ENCODE measurements at places on chromosomes 2 and 18.

DNA sequence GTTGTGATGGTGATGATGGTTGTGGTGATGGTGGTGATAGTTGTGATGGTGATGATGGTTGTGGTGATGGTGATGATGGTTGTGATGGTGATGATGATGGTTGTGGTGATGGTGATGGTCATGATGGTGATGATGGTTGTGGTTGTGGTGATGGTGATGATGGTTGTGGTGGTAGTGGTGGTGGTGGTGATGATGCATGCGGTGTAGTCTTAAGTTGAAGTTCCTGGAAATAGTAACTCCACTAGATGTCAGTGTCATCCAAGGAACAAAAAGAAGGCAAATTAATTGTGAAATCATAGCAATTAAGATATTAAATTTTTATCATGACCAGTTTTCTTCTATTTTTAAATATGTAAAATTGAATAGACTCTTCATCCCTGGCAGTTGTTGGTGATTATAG, 309.2 kb downstream of the AGAP1 start:
- no peak for DNase-seq

DNA sequence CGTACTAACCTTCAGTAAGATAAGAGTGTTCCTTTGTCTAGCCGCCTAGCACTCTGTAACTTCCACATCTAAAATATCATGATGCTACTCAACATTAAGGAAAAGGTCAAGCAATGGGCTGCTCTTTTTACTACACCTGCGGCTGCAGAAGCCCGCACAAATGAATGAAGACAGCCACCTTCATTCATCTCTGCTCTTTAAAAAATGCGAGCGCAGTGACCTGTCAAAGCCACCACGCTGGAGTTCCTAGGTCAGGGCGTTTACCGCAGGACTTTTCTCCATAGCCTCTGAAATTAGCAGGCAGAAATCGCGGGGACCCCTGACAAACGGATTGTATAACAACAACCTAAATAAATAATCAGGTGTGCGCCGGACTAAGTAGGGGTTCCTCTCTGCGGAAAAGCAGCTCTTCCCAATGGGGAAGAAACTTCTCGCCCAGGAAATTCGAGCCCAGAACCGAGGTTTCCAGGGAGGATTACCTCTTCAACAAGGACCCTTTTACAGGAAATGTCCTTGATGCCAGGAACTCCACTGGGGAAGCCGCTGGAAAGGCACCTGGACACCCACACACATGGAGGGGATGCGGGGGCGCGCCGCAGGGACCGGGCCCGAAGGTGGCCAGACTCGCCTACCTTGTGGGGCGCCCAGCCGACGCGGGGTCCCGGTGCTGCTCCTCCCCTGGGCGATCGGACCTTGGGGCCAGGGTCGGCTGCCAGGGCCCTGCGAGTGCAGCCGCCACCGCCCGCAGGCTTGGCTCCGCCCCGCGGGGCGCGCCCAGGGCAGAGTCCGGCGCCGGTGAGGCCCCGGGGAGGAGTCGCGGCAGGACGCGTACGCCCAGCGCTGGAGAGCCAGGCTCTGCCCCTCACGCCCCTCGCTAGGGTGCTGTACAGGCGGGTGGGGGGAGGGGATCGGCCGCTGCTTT, at the start of gene CCDC68:
TSS of gene CCDC68 (minus strand) at position 758 of the 922 bp plus-strand sequence. CDS start 16,670 bp downstream, outside the sequence.
- DNase-seq = no peak

GRCh38 chr2:166158546-166158945, 30.7 kb upstream of the SCN1A start:
- DNase-seq = no peak

GRCh38 chr2:11637546-11637945, 32.4 kb downstream of the NTSR2 start:
- no peak for DNase-seq

DNA sequence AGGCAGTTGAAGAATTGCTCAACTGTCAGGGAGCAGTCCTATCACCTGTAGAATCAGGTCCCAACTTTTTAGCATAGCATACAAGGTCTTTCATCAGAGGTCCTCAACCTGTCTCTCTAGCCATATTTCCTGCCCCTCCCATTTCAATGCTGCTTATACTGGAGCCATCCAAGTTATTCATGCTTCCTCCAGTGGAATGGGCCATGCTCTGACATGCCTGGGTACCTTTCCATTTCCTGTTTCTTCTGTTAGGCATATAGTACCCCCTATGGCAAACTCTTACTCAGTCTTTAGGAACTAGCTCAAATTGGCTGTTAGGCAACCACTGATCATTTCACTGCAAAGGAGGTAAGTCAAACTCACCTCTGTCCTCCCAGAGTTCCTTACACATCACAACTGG, 51.0 kb upstream of the ABCA12 start:
- DNase-seq = no peak

- no peak for DNase-seq
Observed at GRCh38 chr2:63667132-63667700, 78.5 kb downstream of the MDH1 start.

DNA sequence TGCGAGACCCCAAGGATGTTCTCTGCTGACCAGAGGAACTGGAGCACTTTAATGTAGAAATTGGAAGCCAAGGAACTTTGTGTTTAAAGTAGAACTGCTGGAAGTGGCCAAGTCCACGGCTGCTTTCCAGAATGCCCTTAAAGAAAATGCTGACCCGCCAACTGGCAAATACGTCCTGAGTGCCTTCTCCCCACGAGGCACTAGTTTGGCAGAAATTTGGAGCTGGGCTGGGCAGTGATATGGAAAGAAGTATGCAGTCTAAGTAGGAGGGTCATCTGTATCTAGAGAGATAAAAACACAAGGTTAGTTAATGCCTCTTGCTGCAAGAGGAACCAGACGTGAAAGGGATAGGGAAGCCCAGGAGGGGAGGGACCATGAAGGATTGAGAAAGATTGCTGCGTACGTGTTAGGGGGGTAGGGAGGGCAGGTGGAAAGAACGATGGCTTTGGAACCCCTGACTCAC, 59.3 kb upstream of the RFX8 start:
- DNase-seq = no peak

GRCh38 chr2:167438206-167438605, 549.9 kb downstream of the XIRP2 start:
- no peak for DNase-seq

DNA sequence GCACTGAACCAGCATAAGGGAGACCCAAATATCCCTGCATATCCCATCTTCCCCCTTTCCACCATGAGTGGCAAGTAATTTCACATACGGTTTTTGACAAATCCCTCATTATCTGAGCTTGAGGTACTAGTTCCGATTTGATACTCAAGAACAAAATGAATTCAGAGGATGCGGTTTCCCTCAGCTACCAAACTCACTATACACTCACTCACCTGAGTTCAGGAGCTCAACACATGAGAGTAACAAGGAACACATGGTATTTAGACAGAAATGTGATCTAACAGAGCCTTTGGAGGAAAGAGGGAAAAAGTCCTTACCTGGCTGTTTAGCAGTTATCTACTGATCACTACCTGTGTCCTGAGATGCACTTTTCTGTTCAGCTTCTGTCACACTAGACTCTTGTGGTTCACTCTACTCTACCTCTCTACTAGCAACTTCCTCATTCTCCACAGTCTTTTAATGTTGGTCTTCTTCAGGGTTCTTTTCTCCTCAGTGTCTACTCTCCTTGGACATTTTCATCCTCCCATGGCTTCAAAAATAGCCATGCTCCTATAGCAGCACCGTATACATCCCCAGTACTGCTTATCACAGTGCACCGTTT, 25.1 kb downstream of the ASXL2 start:
- no peak for DNase-seq

- no peak for DNase-seq
Observed at GRCh38 chr2:48531141-48531648, 1.2 kb downstream of the STON1 start.

GRCh38 chr2:126187668-126188067, 468.3 kb upstream of the GYPC start:
- no peak for DNase-seq

DNA sequence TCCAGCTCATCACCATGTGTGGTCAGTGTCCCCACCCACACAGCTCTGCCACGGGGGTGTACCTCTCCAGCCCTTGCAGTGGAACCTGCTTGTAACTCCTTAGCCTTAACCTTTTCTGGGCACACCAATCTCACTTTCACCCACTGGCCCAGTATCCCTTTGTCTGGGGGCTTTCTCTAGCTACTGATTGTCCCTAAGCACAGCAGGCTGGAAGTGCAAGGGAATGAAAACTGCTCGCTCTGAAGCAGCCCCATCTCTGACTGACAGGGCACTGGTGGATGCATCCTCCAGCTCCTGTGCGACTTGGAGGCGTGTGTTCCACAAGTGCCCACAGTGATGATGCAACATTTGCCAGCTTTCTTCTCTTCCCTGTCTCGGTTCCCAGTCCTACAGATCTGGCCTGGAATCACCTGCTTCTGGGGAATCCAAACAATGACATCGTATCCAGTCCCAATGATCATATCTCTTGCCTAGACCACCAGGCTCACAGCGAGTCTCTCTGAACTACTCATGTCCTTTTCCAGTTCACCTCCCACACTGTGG, 33.6 kb downstream of the SCTR start:
- no peak for DNase-seq

GRCh38 chr18:76571689-76572088, 76.6 kb upstream of the ZNF516 start:
- DNase-seq = no peak

- no peak for DNase-seq
Observed at GRCh38 chr2:118223511-118223991, 135.3 kb downstream of the INSIG2 start.

- no peak for DNase-seq
Observed at GRCh38 chr2:77391119-77391518, 131.1 kb downstream of the LRRTM4 start.

DNA sequence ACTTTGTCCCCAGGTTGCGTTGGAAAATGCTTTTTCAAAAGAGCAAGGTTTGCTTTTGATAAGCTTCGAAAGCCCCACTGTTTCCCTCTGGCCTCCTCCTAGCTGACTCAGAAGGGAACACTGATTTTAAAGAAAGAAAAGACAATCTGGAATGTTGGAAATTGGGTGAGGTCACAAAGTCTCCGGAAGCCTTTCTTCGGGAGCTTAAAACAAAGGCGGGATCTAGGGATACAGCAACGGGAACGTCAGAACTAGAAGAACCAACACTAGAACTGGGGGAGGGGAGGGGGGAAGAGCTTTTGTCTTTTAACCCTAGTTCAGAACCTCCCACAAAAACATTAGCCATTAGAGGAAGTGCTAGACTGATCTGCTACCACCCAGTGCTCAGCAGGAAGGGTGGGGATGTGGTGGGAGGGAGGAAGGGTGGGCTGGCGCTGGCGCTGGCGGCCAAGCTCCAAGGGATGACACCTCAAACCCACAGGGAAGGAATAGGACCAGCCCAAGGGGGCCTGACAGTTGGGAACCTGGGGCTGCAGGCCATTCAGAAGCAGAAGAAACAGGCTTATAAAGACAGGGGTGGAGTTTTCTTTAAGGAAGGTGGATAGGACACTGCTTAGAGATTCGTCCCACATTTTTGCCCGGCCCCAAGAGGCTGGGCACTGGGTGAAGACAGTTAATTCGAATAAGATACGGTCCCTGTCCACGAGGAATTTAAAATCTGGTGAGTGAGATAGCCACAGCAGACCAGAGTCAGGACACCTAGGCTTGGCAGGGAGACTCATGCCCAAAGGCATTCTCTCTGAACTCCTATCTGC, 1.7 kb downstream of the TMSB10 start:
- peak; percentile 72 for DNase-seq

DNA sequence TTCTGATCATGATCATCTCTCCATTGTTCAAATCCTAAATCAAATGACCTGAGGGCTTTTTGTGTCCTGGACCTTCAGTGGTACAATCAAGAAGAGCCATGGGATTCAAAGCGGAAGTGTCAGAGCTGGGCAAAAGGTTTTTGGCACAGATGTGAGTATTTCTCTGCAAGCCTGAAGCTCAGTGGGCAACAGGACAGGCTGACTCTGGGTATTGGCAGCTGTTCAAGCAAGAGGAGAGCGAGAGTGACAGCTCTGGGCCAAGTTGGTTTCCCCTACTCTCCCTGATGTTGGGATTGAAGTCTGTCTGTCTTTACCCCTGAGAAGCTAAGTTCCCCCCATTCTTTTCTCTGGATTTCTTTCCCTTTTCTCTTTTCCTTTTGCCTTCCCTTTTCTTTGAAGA, 33.3 kb downstream of the DSEL start:
- no peak for DNase-seq

DNA sequence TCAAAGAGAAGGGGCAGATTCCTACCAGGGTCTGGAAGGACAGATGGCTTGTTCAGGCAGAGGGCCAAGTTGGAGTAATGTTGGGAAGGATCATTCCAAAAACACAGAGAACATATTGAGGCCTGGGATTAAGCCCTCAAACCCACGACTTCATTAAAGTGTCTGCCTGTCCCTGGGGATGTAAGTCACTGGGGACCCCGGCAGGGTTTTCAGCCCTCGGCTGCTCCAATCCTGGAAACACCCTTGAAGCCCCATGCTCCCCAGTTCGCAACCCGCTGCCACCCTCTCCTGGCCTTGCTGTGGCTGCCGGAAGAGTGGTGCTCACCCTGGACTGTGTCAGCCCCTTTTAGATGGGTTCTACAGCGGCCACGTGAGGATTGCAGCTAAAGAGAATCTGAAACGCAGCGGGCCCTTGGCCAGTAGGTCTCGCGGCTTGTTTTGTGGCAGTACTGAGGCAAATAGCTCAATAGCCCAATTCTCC, 79.9 kb downstream of the EPAS1 start:
- DNase-seq = no peak

DNA sequence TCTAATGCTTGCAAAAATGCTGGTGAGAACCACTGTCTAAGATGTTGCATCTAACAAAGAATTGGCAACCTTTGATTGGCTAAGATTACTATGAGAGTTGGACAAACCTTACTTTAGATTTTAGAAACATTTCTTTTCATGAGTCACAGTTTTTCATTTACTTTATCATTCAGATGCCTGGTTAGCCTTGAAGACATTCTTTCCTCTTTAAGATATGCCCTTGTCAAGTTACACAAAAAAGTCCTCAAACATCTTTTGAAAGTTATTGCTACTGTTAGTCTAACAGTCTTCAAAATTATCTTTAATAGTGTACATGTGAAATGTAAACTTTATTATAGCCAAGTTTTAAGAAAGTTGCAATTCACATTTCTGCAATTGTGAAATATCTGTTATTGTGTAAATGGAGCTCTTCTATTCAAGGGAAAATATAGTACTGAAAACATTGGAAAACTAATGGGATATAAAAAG, 276.3 kb downstream of the RND3 start:
- DNase-seq = no peak

GRCh38 chr2:236078297-236079255, 89.6 kb downstream of the GBX2 start:
- no peak for DNase-seq

DNA sequence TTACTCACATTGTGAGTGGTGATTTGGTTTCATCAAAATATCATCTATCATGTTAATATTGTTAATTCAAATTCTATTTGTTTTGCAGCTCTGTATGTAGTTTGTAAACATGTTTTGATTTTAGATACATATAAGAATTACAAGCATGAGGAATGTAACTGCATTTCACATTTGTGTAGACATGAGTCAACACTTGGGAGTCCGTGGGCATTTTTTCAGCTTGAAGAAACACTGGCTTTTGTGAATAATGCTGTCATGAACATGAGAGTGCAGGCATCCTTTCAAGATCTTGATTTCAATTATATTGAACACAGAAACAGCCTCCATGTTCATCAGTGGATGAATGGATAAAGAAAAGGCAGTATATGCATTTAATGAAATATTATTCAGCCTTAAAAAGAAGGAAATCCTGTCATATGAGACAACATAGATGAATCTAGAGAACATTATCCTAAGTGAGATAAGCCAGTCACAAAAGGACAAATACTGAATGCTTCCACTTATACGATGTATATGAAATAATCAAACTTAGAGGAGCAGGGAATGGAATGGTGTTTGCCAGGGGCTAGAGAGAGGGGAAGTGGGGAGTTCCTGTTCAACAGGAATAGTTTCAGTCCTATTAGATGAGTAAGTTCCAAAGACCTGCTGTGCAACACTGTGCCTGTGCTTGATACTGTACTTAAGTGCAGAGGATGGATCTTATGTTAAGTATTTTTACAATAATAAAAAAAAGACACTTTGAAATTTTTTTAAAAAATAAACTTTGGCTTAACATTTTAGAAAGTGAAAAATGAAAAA, 194.9 kb downstream of the LRATD1 start:
- DNase-seq = no peak
